NCI-H1092 treated with DMSO at 0.1 percent for 48 hours (cell line): ENCODE measurements at places on chromosomes 5 and 9.

- peak; percentile 12 for DNase-seq
These were observed 319.1 kb downstream of the GLIS3 start for GRCh38 chr9:3980771-3981170.

DNA sequence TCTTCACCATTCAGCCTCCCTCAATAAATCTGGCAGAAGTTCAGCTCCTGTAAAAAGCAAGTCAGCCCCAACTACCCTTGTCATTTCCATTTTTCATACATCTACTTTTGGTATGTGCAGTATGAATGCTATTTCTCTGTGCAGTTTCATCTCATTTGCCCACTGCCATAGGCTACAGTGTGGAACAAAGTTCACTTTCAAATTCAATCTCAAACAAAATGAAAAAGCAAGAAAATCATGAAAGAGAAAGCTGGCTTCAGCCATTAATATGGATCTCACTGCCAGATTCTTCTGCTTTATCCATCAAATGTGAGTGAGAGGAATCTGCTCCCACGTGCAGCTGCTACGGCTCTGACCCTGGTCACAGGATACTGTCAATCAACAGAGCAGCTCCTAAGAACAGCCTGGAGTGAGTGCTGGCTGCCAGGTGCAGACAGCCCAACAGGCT, 494.2 kb downstream of the ZNF608 start:
- peak; percentile 34 for DNase-seq

DNA sequence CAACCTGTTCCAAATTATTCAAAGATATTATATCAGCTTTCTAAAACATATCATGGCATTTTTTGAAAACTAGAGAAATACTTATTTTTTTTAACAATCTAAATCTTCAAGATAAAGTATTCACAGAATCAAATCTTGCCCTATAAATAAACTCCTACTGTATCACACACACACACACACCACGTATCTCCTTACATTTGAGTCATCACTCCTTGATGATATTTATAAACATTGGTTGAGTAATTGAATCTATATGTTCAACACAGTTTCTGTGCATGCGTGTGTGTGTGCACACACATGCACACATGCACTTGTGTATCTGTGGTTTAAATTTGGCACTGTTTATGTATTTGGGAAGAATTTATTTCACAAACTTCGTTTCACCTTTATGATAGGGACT, 1716.4 kb downstream of the EFNA5 start:
- DNase-seq, result no peak

DNA sequence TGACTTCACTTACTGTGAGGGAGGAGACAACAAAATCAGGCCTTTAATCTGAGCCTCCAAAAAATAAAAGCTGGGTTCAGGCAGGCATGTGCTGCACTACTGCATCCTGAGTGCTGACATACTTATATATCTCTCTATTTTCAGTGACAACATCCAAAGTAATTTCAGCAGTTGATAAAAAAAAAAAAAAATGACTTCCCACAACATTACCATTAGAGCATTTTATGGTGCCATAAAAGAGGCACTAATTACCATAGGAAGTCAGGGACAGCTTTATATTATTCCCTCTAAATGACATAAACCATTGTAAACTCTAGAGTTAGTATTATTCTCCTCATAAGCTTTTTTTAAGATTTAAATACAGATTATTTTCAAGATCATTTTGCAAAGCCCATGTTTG, 346.1 kb downstream of the SLCO4C1 start:
- no peak for DNase-seq

DNA sequence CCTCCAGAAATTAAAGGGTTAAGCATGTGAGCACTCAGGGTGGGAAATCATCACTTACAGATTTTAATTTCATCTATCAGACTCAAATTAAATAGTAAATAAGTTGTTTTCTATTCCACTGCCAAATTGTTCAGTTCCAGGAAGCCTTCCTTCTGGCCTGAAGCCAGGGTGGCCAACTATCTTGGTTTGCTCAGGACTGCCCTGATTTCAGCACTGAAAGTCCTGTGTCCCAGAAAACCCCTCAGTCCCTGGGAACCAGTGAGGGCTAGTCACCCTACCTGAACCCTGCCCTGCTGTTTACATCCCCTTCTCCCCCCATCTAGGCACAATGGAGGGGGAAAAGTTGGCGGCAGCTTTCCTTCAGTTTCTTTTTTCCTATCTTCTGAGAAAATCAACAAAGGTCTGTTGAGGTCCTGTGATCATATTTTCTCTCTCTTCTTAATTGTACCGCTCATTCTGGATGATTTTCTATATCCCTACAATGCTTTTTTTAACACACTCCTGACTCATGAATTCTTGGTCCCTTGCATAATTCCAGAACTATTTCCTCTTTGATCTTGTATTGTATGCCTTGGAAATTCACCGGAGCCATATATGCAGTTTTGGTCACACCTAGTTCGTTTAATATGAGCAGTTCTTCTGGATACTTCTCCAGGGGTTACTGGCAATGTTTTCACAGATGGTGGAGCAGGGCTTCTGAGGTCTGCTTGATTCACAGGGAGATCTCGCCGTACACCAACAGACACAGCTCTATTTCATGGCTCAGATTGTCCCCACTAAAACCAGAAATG, 103.8 kb downstream of the MAP1B start:
- DNase-seq, result no peak

DNA sequence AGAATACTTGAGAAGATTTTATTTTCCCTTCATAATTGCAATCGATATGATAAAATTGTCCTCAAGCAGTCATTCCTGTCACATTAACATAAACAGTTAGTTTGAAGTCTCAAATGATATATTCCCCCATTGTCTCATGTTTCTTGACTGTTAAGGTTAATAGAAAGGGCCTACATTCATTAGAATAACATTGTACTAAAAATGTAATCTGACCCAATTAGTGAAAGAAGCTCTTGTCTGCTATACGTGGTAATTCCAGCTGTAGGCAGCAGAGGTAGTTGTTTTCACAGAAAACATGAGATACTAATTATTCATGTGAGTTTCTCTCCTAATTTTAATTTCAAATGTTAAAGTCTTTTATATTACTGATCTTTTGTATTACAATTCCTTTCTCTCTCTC, 25.9 kb upstream of the AP3B1 start:
- DNase-seq, result no peak

DNA sequence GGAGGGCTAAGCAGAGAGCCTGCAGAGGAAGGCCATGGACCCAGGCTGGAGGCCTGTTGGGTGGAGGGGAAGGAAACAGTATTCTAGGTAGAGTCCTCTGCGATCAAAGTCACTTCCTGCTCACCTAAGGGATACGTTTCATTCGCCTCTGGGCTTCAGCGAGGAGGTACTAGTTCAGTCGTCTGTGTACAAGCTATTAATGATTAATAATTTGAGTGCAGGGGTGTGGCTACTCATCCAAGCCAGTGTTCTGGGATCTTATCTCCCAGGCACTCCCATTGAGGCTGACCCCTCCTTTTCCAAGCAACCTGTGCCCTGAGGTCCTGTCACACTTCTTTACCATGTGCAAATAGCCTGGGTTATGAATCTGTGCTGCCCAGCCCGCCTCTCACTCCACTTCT, 25.2 kb downstream of the RALGPS1 start:
- no peak for DNase-seq

DNA sequence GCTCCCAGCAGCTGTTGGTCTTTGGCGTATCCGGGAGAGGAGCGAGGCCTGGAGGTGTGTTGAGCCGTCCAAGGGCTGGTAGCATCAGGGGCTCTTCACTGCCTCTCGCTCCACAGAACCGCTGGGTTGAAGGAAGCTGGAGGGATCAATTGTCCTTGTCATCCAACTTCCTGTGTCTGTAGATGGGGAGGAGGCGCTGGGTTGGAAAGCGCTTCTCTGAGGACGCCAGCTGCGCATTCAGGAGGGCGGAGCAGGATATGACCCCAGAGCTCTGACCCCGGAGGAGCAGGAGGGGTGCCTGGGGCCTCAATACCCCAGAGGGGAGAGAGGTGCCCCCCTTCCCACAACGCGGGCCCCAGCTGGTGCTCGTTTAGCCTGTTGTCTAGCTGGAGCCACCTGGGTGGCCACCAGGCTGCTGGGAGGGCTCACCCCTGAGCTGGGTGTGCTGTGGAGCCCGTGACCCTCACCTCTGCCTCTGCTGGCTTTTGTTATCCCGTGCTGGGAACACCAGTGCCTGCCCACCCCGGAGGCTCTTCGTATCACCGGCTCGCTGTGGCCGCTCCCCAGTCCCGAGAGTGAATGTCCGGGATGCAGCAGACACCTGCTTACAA, 2.0 kb upstream of the DBH start:
- peak; percentile 67 for DNase-seq

- DNase-seq, result no peak
These were observed 27.0 kb downstream of the UTP15 start for GRCh38 chr5:73592551-73592950.

GRCh38 chr5:96663608-96664007, 1.4 kb downstream of the CAST start:
- DNase-seq, result peak; percentile 11

GRCh38 chr5:135568246-135568645, 10.5 kb downstream of the CXCL14 start:
- no peak for DNase-seq

DNA sequence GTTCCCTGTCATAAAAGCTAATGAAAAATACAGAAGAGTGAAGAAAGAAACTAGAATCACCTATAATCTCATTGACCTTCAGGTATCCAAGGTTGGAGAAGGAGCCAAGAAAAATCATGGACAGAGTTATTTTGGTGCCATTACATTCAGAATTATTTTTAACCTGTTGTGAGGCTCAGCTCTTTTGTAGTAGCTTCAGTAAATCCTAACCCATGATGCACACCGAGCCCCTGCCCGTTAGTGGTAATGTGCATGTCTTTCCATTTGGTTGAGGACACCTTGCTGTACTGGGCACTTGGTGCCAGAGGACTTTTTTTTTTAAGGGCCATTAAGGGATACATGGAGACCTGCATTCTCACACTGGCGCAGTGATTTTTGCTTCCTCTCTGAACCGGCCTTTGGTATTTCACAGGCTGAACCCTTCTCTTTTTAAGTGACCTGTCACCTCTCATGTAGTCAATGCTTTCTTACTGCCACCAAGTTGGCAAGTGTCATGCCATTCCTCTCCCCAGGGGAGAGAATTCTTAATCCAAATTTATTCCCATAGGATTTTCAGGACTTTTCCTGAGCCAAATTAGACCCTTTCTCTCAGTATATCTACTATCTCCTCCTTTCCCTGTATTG, 125.6 kb downstream of the SMARCA2 start:
- no peak for DNase-seq

- DNase-seq, result no peak
These were observed 153.9 kb downstream of the ELAVL2 start for GRCh38 chr9:23672151-23672550.

DNA sequence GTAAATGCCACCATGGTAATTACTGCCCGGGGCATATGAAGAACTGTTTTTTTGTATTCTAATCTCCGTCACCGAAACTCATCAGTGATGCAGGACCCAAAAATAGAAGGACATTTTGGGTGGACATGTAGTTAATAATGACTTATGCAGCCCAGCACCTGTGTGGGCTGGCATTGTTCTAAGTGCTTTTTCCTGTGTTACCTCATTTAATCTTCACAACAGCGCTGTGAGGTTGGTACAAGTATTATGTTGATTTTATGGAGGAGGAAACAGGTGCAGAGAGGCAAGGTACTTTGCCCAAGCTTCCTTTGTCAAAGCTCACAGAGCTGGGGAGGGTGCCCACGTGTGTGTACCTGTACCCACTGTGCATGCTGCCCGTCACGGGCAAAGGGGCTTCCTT, 58.4 kb downstream of the DAPK1 start:
- peak; percentile 45 for DNase-seq
